Cardiac atrium fibroblast (primary cell): ENCODE measurements at places on chromosomes 2 and 18. TPM values are rescaled to one million over a fixed set of nuclear protein-coding genes. Genes with fewer than 3 reads are reported as not detected.

Gene C1QL2
- total RNA-seq: not detected in 2 replicates

Gene EIF2AK2
- 18.3 and 25.8 TPM in 2 replicates for total RNA-seq

Gene SCN3A
- under 0.01 TPM in 1 of 2 replicates, not detected in the other for total RNA-seq

Gene SPEG
- 5.2 and 6.8 TPM in 2 replicates for total RNA-seq

Gene VIL1
- total RNA-seq: not detected in 2 replicates

Gene KCNS3
- total RNA-seq: 0.18 and 7.6 TPM in 2 replicates

Gene GPR35
- total RNA-seq: not detected in 2 replicates

Gene ANKZF1
- 45.8 and 58.7 TPM in 2 replicates for total RNA-seq

Gene CDH7
- not detected in 2 replicates for total RNA-seq

Gene GPC1
- 213 and 270 TPM in 2 replicates for total RNA-seq

Gene ALK
- total RNA-seq: not detected in 2 replicates

Gene GNAL
- 0.72 and 2.1 TPM in 2 replicates for total RNA-seq

Gene DLX2
- total RNA-seq: under 0.01 and 0.16 TPM in 2 replicates

Gene TTLL4
- total RNA-seq: 9.9 and 43.9 TPM in 2 replicates

Gene RFTN2
- total RNA-seq: 0.72 and 5.0 TPM in 2 replicates

Gene SERPINB11
- total RNA-seq: not detected in 2 replicates

Gene RGPD4
- total RNA-seq: not detected in 2 replicates

Gene FZD7
- total RNA-seq: 3.2 and 6.0 TPM in 2 replicates

Gene CDH19
- 8.1 and 14.4 TPM in 2 replicates for total RNA-seq

Gene AGPS
- 17.5 and 23.7 TPM in 2 replicates for total RNA-seq

Gene CNTNAP5
- total RNA-seq: not detected in 2 replicates

Gene FRZB
- total RNA-seq: 0.49 TPM in 1 of 2 replicates, not detected in the other

Gene CD8B2
- not detected in 2 replicates for total RNA-seq

Gene LIPT1
- 11.8 and 13.5 TPM in 2 replicates for total RNA-seq

Gene GRP
- not detected in 2 replicates for total RNA-seq

Gene HRH4
- total RNA-seq: not detected in 2 replicates

Gene DLX1
- total RNA-seq: not detected in 2 replicates

Gene FBXO48
- total RNA-seq: 0.36 and 0.49 TPM in 2 replicates

Gene SKA1
- 2.7 and 5.5 TPM in 2 replicates for total RNA-seq

Gene REG3A
- total RNA-seq: not detected in 2 replicates

Gene PLEKHH2
- 0.90 and 1.8 TPM in 2 replicates for total RNA-seq

Gene CTAGE1
- 0.16 TPM in 1 of 2 replicates, not detected in the other for total RNA-seq

Gene PIEZO2
- total RNA-seq: 3.1 and 25.8 TPM in 2 replicates

Gene HOXD9
- total RNA-seq: not detected in 2 replicates

Gene CABLES1
- 8.7 and 17.1 TPM in 2 replicates for total RNA-seq

Gene CAVIN2
- total RNA-seq: 57.2 and 84.5 TPM in 2 replicates
